ENCODE measurements at places on chromosomes 7 and 10. TPM values are rescaled to one million over a fixed set of nuclear protein-coding genes. Genes with fewer than 3 reads are reported as not detected.

ACTL6B gene
- not detected for total RNA-seq

CCDC172 gene
- not detected for total RNA-seq

OR2A1 gene
- 0.09 TPM for total RNA-seq

SPDYE1 gene
- total RNA-seq: not detected

HPSE2 gene
- total RNA-seq: 1.5 TPM

PCLO gene
- 3.2 TPM for total RNA-seq

TAS2R5 gene
- total RNA-seq: 4.9 TPM

SPDYE2 gene
- total RNA-seq: not detected

CLRN3 gene
- not detected for total RNA-seq

HABP2 gene
- total RNA-seq: not detected

SPRN gene
- not detected for total RNA-seq

TBX20 gene
- not detected for total RNA-seq

RASSF4 gene
- 75.1 TPM for total RNA-seq

LRIT1 gene
- total RNA-seq: not detected

PITX3 gene
- not detected for total RNA-seq

BTRC gene
- total RNA-seq: 9.2 TPM

All from omental fat pad (tissue), 4 donors.